ENCODE measurements at places on chromosomes 4 and X. TPM values are rescaled to one million over a fixed set of nuclear protein-coding genes. Genes with fewer than 3 reads are reported as not detected.

The CNGA2 gene
- total RNA-seq, result not detected

The SLC26A1 gene
- total RNA-seq, result not detected

The MAGEA12 gene
- total RNA-seq, result not detected

The PAGE5 gene
- total RNA-seq, result not detected

The KIAA1210 gene
- total RNA-seq, result under 0.01 TPM

The FAM9C gene
- total RNA-seq, result 0.12 TPM

The ART3 gene
- total RNA-seq, result not detected

The VCX2 gene
- not detected for total RNA-seq

The HELT gene
- not detected for total RNA-seq

The GPRIN3 gene
- total RNA-seq, result 0.12 TPM

The TGIF2LX gene
- total RNA-seq, result not detected

The ABLIM2 gene
- total RNA-seq, result not detected

The ENAM gene
- under 0.01 TPM for total RNA-seq

The GPR34 gene
- total RNA-seq, result not detected

The SGMS2 gene
- total RNA-seq, result 96.4 TPM

The C4orf54 gene
- total RNA-seq, result under 0.01 TPM

The RNF150 gene
- total RNA-seq, result 1.3 TPM

The MEPE gene
- not detected for total RNA-seq

The TBX22 gene
- total RNA-seq, result not detected

The HAND2 gene
- total RNA-seq, result 22.7 TPM

The GLOD5 gene
- not detected for total RNA-seq

The PNMA3 gene
- total RNA-seq, result 0.12 TPM

The SMPX gene
- not detected for total RNA-seq

The KCNIP4 gene
- total RNA-seq, result not detected

The SMIM31 gene
- total RNA-seq, result not detected

The SPANXA1 gene
- not detected for total RNA-seq

The PLCXD1 gene
- total RNA-seq, result 23.6 TPM

The LGI2 gene
- total RNA-seq, result 0.12 TPM

The COX7B2 gene
- not detected for total RNA-seq

The PLXNA3 gene
- 19.2 TPM for total RNA-seq

The DCLK2 gene
- 14.1 TPM for total RNA-seq

All from uterine smooth muscle cell (primary cell).